ENCODE measurements at places on chromosomes 1 and 21.

- no peak for ATAC-seq
Measured at GRCh38 chr1:70459496-70460225, 48.6 kb downstream of the CTH start.

DNA sequence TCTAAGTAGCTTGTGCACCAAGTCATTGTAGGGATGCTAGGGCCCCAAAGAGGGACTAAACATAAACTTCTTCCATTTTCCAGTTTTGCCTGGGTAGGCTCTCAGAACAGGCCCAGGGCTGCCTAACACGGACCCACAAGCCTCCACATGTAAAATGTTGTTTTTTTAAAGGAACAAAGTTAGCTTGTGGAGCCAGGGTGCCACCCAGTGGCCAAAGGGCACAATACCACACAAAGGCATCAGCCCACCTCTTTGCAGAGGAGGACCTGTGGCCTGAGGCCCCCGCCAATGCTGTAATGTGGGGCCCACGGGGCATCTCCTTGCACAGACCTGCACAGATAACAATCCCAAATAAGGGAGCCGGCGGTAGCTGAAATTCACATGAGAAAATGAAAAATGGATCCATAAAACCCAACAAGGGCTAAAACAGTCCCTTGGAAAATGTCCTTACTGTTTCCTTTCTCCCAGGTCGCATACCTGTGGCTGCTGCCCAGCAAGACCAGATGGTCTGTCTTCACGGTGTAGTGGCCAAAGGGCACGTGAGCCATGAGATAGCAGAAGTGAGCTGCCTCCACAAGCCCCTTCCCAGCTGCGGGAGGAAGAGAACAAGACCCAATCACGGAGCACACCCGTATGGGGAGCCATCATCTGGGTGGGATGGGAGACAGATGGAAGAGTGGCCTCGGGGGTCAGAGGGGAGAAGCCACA lies 23.8 kb downstream of the SEC16B start:
- no peak for ATAC-seq

DNA sequence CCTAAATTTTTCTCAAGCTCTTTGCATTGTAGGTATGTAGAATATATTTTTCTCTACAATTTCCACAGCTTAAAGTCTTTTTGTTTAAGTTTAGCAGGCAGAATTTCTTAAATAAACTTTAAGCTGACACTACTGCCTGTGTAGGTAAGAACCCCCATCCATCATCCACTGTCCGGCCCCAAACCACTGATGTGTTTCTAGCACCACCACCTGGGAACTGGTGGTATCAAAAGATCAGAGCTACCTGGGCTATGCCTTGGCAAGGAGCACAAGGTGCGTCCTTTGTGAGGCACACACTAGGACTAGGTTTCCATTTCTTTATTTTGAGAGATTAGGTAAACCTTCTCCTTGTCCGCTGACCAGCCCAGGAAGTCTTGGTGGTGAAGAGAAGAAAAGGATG lies 10.5 kb upstream of the LELP1 start:
- ATAC-seq = no peak

GRCh38 chr1:69220672-69221071 lies 347.1 kb upstream of the LRRC7 start:
- no peak for ATAC-seq

GRCh38 chr21:45543710-45544448 lies 1.6 kb upstream of the SLC19A1 start:
- no peak for ATAC-seq

GRCh38 chr1:153771841-153772593 lies 3.2 kb upstream of the SLC27A3 start:
- ATAC-seq = no peak

DNA sequence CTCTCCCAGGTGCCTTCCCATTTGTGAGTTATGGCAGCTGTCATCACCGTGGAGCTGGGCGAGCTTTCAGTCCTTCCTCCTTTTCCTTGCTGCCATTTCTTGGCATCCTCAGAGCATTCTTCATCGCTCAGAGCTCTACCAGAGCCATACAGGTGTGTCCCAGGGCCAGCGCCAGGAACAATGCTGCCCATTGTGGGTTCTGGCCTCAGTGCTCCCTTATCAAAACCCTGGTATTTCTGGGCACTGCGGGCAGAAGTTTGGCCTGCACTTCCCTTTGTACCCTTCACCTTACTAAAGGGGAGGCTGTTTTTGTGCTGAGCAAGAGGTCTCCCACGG lies 28.5 kb downstream of the RASSF5 start:
- no peak for ATAC-seq

DNA sequence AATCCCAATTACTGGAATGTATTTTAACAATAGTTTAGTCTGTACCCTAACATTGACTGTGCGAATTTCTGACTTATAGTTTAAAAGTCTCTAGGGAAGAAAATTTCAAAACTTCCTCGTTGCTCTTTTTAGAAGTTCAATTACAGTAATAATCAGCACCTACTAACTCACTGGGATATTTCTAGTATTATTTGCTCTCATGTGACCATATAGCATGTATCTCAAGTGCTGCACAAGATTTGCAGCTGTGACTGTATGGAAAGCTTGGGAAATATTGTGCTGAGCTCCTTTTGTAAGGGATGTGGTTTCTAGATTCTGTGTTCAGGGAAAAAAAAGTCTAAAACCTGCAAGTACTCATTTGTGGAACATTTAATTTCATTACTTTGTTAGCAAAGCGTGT lies 153.1 kb downstream of the ST6GALNAC3 start:
- ATAC-seq = no peak

GRCh38 chr21:45327441-45328197 lies 39.9 kb upstream of the POFUT2 start:
- ATAC-seq = no peak

- ATAC-seq = no peak
Measured at GRCh38 chr1:4139646-4140045, 239.6 kb upstream of the C1orf174 start.

GRCh38 chr1:152108882-152109222 lies 6.4 kb downstream of the TCHH start:
- no peak for ATAC-seq

DNA sequence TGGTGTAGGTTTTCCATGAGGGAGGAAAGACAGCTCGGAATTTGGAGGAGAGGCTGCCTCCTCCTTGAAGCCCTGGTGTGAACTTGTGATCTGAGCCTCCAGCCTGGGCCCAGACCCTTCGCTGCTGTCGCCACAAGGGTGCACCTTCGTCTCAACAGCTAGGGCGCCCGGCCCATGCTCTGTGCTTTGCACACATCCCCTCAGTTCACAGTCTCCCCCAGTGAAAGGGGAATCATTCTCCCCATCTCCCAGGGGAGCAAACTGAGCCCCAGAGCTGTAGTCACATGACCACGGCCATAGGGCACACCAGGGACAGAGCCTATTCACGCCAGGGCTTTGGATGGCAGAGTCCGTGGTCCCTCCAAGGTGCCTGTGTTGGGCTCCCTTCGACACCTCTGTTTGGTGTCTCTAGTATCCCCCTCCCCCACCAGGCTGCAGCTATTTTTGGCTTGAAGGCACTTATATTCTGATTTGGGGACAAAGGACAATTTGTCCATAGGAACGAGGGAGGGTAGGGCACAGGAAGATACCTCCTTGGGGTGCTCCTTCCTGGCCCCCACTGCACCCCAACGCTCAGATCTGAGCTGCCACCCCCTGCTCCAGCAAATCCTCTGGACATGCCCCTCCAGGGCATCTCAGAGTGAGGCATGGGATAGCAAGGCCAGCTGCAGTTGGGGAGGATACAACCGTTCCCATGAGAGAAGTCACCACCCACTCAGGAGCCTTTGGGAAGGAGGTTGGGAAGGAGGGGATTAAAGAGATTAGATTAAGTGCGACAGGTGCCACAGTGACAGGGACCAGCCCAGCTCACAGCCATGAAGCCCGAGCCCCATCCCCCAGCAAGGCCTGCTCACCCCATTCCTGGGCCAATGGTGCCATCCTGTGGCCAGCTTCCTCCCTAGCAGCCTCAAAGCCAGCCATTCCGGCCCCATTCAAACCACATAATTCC lies 15.7 kb downstream of the MATN1 start:
- peak; percentile 60 for ATAC-seq

GRCh38 chr1:224500796-224501195 lies 66.2 kb upstream of the WDR26 start:
- no peak for ATAC-seq

GRCh38 chr1:230594214-230594773 lies 48.0 kb upstream of the COG2 start:
- ATAC-seq = no peak

- peak; percentile 50 for ATAC-seq
Measured at GRCh38 chr21:39182484-39183271, 573 bp downstream of the PSMG1 start.

GRCh38 chr1:15407580-15407979 lies 2.1 kb upstream of the EFHD2 start:
- ATAC-seq = no peak

DNA sequence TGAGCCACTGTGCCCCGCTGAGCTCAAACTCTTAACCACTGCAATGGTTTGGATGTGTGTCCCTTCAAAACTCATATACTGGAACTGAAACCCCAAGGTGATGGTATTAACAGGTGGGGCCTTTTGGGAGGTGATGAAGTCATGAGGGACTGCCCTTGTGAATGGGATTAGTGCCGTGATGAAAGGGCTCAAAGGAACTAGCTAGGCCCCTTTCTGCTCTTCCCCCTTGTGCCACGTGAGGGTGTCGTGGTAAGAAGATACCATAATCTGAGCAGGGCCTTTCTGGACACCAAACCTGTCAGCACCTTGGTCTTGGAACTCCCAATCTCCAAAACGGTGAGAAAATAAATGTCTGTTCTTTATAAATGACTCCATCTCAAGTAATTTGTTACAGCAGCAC lies 45.5 kb upstream of the SPOCD1 start:
- ATAC-seq = no peak

DNA sequence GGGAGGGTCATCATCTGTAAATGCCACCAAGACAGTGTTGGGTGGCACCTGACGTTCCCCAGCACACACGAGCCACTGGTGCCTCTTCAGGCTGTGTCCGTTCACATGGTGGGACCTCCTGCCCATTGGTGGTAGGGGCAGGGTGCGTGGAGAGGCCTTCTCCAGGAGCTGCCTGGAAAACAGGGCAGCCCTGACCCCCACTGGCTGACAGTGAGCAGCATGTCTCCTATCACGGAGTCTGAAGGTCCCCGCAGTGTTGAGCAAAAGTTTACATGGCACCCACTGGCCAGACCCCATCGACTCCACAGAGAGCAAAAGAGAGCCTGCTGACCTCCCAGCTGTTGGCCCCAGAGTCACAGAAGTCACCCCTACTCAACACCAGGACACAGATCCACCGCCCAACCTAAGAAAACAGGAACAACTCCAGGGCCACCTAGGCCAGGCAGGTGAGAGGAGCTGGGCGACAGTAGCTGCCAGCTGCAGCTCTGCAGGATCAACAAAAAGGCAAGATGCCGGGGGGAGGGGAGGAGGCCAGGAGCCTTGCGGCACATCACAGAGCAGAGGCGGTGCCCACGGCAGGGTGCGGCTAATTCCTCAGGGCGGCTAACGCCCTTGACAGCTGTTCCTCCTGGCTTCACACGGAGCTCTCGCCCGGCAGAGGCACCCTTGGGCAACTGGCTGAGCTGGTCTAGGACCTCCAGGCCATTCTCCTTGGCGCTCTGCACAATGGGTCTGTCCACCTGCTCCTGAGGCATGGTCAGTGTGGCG lies 14.4 kb upstream of the IFI6 start:
- no peak for ATAC-seq

GRCh38 chr1:201361652-201362504 lies 15.6 kb downstream of the TNNT2 start:
- no peak for ATAC-seq

DNA sequence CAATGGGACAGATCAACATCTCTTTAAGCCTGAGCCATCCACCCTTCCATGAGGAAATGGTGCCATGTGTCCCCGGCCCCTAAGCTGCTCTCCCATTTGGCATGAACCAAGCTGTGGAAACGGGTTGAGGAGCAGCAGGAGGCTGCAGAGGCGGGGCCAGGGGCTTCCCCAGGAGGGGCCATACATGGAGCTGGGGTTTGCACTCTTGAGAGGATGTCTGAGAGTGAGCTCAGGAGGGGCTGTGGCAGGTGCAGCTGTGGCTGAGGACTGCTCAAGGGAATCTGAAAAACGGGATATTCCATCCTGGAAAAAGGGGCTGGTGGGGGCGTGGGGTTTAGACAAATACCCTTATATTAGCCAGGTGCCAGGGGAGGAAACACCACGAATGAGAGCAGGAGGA lies 7.1 kb upstream of the CLEC20A start:
- ATAC-seq = no peak

DNA sequence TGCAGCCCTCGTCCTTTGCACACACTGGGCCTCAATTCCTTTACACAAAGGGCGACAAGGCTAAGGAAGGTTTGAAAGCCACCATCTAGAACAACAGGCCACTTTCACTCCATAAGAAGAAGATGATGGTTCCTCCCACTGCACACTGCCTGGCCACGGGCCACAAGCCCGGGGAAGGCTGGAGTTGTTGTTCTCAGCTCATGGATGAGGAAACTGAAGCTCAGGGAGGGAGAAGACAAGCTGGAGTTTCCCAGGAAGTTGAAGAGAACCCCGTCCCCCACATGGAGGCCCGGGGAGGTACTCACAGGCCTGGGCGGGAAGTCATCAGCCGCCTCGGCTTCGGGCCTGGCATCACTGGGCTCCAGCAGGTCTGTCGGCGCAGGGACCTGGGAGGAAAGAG lies 24.6 kb upstream of the DDOST start:
- ATAC-seq = no peak

DNA sequence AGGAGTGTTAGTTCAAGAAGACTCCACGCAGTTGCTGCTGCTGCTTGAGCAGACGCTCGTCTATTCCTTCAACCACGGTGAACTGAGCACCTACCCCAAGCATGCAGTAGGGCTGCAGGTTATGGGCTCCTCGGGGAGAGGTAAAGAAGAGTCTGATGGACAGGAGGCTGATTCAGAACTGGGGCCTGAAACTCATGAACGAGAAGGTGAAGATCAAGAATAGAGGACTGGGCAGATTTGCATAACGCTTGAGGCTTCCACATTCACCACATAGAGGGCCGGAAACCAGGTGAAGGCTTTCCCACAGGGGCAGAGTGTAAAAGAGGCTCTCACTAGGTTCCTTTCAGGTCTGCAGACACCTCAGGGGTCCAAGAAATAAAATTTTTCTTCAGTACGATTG lies 9.1 kb downstream of the ABCA4 start:
- ATAC-seq = no peak

DNA sequence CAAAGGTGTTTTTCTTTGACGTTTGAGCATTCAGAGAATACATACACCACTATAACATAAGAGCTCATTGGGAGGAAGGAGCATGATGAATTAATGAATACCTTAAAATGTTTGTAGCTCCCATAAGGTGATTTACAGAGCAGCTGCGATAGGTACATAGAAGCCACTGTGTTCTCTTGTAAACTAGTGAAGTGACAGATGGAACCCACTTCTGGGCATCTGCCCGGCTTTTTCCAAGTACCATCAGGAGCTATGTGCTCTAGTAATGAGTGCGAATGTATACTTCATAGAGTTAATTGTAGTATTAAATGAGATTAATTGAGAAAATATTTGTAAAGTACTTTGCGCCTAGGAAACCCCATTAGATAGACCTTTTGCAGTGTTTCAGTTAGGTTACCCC lies 48.4 kb downstream of the HENMT1 start:
- no peak for ATAC-seq

GRCh38 chr1:2330035-2330434 lies 61.3 kb downstream of the MORN1 start:
- no peak for ATAC-seq

Measured in activated CD4-positive, CD25-positive, alpha-beta regulatory T cell treated with anti-CD3 and anti-CD28 coated beads, Interleukin-2, amount 50 U/mL, for 24 hours (primary cell).